ENCODE measurements at places on chromosomes 12 and 14. TPM values are rescaled to one million over a fixed set of nuclear protein-coding genes. Genes with fewer than 3 reads are reported as not detected.

DNA sequence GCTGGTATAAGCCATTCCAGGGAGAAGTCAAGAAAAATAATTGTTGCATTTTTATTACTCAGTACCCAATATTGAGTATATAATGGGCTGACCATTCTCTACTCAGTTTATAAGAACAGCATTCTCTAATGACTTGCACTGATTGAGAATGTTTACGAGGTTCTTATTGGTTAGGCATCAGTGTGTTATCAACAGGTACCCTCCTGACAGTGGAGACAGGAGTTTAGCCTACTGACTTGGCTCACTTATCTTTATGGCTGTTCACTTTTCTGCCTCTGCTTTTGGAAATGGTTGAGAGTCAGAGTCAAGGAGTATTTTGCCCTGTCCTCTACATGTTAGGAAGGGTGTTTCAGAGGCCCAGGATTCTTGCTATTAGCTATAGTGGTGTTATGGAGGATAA lies 228.0 kb upstream of the RGS6 start:
- no peak overlapping the region for H3K27ac ChIP-seq
- no peak for DNase-seq
- no peaks in the 10 kb centered on the region for H3K27me3 ChIP-seq
- no peaks in the 10 kb centered on the region for H3K4me1 ChIP-seq
- H3K4me3 ChIP-seq: no peak overlapping the region

- no peaks in the 10 kb centered on the region for H3K4me1 ChIP-seq
- no peak for DNase-seq
- H3K27ac ChIP-seq: no peak overlapping the region
- H3K4me3 ChIP-seq: no peak overlapping the region
- H3K36me3 ChIP-seq: no peaks in the 10 kb centered on the region
Observed at GRCh38 chr12:98149270-98149669, 366.1 kb upstream of the TMPO start.

DNA sequence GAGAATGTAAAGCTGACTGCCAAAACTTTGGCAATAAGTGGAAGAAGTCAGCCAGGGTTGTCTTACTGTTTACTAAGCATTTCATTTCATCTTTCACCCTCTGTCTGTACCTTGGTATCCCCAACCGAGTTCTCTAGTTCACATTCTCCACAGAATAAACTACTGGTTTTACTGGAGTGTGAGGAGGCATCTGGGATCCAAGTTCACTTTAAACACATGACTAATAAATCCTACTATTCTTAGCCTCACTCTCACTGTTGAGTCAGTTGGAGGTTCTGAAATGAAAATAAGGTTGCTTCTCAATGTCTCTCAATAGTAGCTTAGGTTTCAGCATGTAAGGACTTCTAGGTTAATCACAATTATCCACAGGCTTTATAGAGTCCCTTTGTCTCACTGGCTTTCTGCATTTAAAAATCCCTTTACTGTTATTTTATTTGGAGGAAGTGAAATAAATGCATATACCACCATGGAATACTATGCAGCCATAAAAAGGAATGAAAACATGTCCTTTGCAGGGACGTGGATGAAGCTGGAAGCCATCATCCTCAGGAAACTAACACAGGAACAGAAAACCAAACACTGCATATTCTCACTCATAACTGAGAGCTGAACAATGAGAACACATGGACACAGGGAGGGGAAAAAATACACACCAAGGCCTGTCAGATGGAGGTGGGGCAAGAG lies 95.8 kb downstream of the EPS8 start:
- H3K4me3 ChIP-seq: no peak overlapping the region
- H3K36me3 ChIP-seq: no peaks in the 10 kb centered on the region
- H3K27ac ChIP-seq: no peak overlapping the region
- DNase-seq: no peak
- H3K4me1 ChIP-seq: no peaks in the 10 kb centered on the region
- H3K27me3 ChIP-seq: no peaks in the 10 kb centered on the region

DNA sequence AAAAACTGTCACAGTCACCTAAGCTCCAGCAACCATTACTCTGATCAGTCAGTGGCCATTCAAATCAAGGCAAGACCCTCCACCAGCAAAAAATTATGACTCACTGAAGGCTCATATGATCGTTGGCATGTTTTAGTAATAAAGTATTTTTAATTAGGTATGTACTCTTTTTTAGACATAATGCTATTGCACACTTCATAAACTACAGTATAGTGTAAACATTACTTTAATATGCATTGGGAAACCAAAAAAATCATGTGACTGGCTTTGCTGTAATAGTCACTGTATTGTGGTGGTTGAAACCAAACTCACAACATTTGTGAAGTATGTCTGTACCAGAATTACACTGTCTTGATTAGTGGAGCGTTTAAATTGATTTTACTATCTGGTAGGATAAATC lies 134.5 kb upstream of the GARIN6 start:
- H3K27ac ChIP-seq: no peak overlapping the region
- H3K36me3 ChIP-seq: no peaks in the 10 kb centered on the region

- H3K36me3 ChIP-seq: no peaks in the 10 kb centered on the region
- no peak overlapping the region for H3K27ac ChIP-seq
- DNase-seq: no peak
- peaks cover 6% of the 10 kb centered on the region for H3K4me1 ChIP-seq
- no peaks in the 10 kb centered on the region for H3K27me3 ChIP-seq
Observed at GRCh38 chr14:72708708-72709475, 185.0 kb downstream of the DPF3 start.

GRCh38 chr12:66288121-66288520 lies 14.2 kb upstream of the HELB start:
- no peak overlapping the region for H3K27ac ChIP-seq
- no peaks in the 10 kb centered on the region for H3K27me3 ChIP-seq
- DNase-seq: peak; percentile 46

DNA sequence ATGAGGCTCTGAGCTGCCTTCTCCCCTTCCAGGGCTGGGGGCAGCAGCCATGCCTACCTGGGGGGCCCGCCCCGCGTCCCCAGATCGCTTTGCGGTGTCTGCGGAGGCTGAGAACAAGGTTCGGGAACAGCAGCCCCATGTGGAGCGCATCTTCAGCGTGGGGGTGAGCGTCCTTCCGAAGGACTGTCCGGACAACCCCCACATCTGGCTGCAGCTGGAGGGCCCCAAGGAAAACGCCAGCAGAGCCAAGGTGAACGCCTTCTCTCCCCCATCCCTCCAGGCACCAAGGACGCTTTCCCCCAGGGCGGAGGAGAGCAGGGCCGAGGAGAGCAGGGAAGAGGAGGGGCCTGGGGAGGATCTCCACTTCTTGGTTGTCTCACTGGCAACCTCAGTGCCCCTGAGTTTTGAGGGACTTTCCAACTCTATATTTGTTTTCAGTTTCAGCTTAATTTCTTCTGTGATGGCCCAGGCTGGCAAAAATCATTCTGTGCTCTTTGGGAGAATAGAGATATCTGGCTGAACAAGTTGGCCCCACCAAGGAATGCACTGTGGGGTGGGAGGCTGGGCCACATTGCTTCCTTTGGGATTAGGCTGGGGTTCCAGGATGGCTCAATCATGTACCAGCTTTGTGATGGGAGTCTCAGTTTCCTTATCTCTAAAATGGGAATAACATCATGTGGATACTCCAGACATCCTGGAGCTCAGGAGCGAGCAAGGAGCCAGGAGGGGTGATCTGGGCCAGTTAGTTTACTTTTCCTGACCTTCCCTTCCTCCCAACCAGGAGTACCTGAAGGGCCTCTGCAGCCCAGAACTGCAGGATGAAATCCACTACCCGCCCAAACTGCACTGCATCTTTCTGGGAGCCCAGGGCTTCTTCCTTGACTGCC lies 1.2 kb downstream of the KHNYN start:
- H3K36me3 ChIP-seq: peaks cover 43% of the 10 kb centered on the region
- peaks cover 61% of the 10 kb centered on the region for H3K4me1 ChIP-seq
- H3K27ac ChIP-seq: peak overlapping the region; percentile 92
- H3K27me3 ChIP-seq: no peaks in the 10 kb centered on the region

- no peak overlapping the region for H3K27ac ChIP-seq
- no peak overlapping the region for H3K4me3 ChIP-seq
- H3K27me3 ChIP-seq: no peaks in the 10 kb centered on the region
- H3K4me1 ChIP-seq: no peaks in the 10 kb centered on the region
- no peaks in the 10 kb centered on the region for H3K36me3 ChIP-seq
- DNase-seq: no peak
Observed at GRCh38 chr12:101634724-101635123, 40.0 kb downstream of the MYBPC1 start.

GRCh38 chr12:127162307-127162706 lies 1104.7 kb upstream of the TMEM132C start:
- no peaks in the 10 kb centered on the region for H3K36me3 ChIP-seq
- H3K4me3 ChIP-seq: no peak overlapping the region
- no peak overlapping the region for H3K27ac ChIP-seq

GRCh38 chr12:92942905-92943304 lies 13.8 kb upstream of the EEA1 start:
- no peak overlapping the region for H3K27ac ChIP-seq
- H3K36me3 ChIP-seq: no peaks in the 10 kb centered on the region
- no peak for DNase-seq
- H3K27me3 ChIP-seq: no peaks in the 10 kb centered on the region
- H3K4me1 ChIP-seq: no peaks in the 10 kb centered on the region

DNA sequence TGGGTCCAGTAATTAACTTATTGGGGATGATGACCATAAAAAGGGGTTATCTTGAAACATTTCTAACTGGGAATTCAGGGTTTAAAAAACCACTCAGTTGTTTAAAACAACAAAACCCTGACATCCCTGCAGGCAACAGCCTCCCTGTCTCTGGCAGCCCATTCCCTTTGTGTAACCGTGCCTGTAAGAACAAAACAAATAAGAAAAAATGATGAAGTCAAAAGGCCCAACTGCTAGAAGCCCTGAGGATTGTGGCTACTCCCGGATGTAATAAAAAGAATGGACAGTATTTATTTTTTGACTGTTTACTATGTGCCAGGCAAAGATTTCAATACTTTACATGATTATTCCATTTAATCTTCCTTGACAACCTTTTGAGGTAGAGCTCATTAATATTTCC lies 75.3 kb downstream of the TMCC3 start:
- DNase-seq: no peak
- no peaks in the 10 kb centered on the region for H3K27me3 ChIP-seq
- H3K4me3 ChIP-seq: no peak overlapping the region
- no peaks in the 10 kb centered on the region for H3K36me3 ChIP-seq

DNA sequence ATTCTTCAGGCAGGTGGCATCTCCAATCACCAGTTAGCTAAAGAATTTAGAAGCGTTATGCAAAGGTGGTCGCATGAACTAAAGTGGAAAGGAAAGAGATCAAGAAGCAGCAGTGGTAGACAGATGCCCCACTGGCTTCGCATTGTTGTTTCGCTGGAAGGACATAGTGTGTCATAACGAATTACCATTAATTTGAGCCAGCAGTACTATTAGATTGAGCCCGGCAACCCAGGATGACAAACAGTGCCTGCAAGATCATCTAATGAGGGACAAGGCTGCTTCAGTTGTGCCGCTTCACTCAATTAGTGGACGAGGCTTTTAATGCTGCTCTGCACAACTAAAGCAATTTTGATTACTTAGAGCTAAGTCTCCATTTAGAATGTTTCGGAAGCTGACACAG lies 274.5 kb upstream of the SOX5 start:
- no peaks in the 10 kb centered on the region for H3K4me1 ChIP-seq
- H3K4me3 ChIP-seq: no peak overlapping the region
- H3K27me3 ChIP-seq: no peaks in the 10 kb centered on the region
- H3K27ac ChIP-seq: no peak overlapping the region
- no peak for DNase-seq
- H3K36me3 ChIP-seq: no peaks in the 10 kb centered on the region

DNA sequence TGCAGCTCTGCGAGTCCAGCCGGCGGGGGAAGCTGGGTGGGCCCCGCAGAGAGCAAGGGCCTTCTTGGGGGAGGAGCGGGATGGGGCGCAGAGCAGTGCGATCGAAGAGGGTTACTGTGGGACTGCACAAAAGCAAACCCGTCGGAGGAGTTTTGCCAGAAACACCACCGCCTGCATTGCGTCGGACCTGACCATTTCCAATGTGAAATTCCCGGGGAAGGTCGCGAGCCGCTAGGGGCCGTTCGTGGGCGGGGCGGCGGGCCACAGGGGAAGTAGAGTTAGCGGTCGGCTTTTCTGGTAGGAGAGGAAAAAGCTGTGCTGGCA lies 333 bp upstream of the KCNA1 start:
- peak overlapping the region; percentile 46 for H3K4me3 ChIP-seq
- H3K27me3 ChIP-seq: peaks cover 80% of the 10 kb centered on the region
- H3K36me3 ChIP-seq: no peaks in the 10 kb centered on the region

GRCh38 chr14:38505973-38506249 lies 250.0 kb upstream of the CLEC14A start:
- H3K27me3 ChIP-seq: no peaks in the 10 kb centered on the region
- no peak overlapping the region for H3K4me3 ChIP-seq
- H3K36me3 ChIP-seq: no peaks in the 10 kb centered on the region

DNA sequence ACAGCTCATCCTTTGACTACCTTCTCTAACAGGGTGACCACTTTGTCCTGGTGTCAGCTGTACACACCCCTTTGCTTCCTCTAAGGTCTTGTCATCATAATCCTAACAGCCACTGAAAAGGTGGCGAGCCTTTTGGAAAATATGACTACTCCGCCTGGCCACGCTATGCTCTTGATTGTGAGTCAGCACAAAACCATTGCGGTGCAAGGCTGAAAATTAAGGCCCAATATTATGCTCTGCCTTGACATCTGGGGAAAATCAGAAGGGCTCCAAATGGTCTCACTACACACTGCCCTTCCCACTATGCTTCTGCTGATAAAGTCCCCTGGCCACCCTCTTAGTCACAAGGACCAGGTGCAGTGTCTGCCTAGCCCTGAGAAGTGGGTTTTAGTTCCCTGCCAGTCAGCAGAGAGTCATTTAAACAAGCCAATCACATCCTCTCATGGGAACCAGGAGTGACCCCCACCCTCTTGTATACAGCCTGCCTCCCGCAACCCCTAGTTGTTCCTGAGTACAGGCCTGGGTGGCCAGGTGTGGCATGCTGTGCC lies 34.3 kb downstream of the FGD6 start:
- H3K4me3 ChIP-seq: no peak overlapping the region
- H3K36me3 ChIP-seq: no peaks in the 10 kb centered on the region

- no peaks in the 10 kb centered on the region for H3K36me3 ChIP-seq
- no peak overlapping the region for H3K4me3 ChIP-seq
- H3K4me1 ChIP-seq: no peaks in the 10 kb centered on the region
Observed at GRCh38 chr14:94548999-94549985, 11.9 kb upstream of the SERPINA4 start.

The KRT74 gene
- 0.34 TPM for total RNA-seq

The KLRC4 gene
- total RNA-seq: not detected

The FLRT2 gene
- not detected for total RNA-seq

The RPS6KA5 gene
- 29.8 TPM for total RNA-seq

The ERGIC2 gene
- total RNA-seq: 32.1 TPM

The KRT72 gene
- total RNA-seq: 83.4 TPM

The CCDC177 gene
- not detected for total RNA-seq

The VRTN gene
- total RNA-seq: not detected

The BDKRB2 gene
- not detected for total RNA-seq

The RASSF8 gene
- 1.4 TPM for total RNA-seq
